Epithelial cell of umbilical artery (primary cell): ENCODE measurements at places on chromosomes 5 and 9. TPM values are rescaled to one million over a fixed set of nuclear protein-coding genes. Genes with fewer than 3 reads are reported as not detected.

The MACROH2A1 gene
- total RNA-seq, result 169 and 283 TPM in 2 replicates

The SLC6A19 gene
- total RNA-seq, result not detected in 2 replicates

The GABRA1 gene
- total RNA-seq, result not detected in 2 replicates

The IFNA14 gene
- not detected in 2 replicates for total RNA-seq

The ARID3C gene
- total RNA-seq, result under 0.01 and 0.30 TPM in 2 replicates

The MAMDC2 gene
- 6.5 and 15.7 TPM in 2 replicates for total RNA-seq

The DPP7 gene
- 63.1 and 69.8 TPM in 2 replicates for total RNA-seq

The ZNF454 gene
- total RNA-seq, result 0.61 and 0.97 TPM in 2 replicates

The PCDHA10 gene
- total RNA-seq, result under 0.01 and 0.15 TPM in 2 replicates

The MAST4 gene
- total RNA-seq, result 24.0 and 27.0 TPM in 2 replicates

The EQTN gene
- not detected in 2 replicates for total RNA-seq

The SPINK13 gene
- not detected in 2 replicates for total RNA-seq

The CMBL gene
- total RNA-seq, result 3.6 and 4.7 TPM in 2 replicates

The IGIP gene
- 3.2 and 3.3 TPM in 2 replicates for total RNA-seq

The NUTM2F gene
- not detected in 2 replicates for total RNA-seq

The DBH gene
- not detected in 2 replicates for total RNA-seq

The ENHO gene
- not detected in 2 replicates for total RNA-seq

The SPATA31E1 gene
- total RNA-seq, result not detected in 2 replicates

The COMMD10 gene
- 44.8 and 54.0 TPM in 2 replicates for total RNA-seq
